ENCODE measurements at places on chromosomes 4 and X.
A peak's percentile ranks its signal among the peaks of the same experiment; 100 is the strongest.

DNA sequence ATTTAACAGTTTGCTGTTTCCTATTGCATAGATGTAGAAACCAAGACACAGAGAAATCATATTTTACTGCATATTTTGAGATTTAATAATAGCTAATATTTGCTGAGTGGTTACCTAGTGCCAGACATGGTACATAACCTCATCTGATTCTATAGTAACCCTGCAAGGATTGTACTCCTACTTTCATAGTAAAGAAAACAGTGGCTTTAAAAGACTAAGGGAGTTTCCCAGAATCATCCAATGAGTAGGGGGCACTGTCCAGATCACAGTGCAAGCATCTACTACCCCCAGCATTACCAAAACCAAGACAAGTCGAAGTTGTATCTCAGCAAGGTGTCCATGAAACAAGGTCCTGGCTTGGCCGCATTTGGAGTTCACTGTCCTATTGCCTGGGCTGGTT is 224.5 kb upstream of the TENM3 start:
- no peak for DNase-seq

- DNase-seq = peak; percentile 68
Measured at GRCh38 chrX:101759000-101759399, 99.3 kb upstream of the ARMCX2 start.

GRCh38 chrX:150377005-150377404 is 13.9 kb downstream of the MAMLD1 start:
- no peak for DNase-seq

DNA sequence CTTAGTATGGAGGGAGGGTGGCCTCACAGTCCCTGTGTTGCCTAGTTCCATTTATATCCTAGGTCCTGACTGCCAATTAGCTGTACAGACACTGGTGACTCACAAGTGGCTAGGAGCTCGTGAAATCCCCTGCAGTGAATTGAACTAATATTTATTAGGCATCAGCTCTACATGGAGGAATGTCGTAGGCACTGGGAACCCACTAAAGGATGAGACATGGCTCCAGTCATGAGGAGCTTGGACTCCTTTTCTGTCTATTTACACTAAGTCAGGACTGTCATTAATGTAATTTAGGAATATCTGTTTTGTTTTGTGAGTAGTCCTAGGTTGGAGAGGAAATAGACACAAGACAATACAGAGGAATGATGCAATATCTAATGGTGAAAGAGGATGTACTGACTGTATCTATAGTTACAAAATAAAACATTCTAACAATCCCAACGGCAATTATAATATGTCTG is 67.7 kb downstream of the MID1IP1 start:
- no peak for DNase-seq

- no peak for DNase-seq
Measured at GRCh38 chrX:109281483-109282275, 200.2 kb downstream of the GUCY2F start.

- DNase-seq = peak; percentile 53
Measured at GRCh38 chr4:146415829-146416228, 105.9 kb downstream of the SLC10A7 start.

- DNase-seq = no peak
Measured at GRCh38 chr4:139085141-139085540, 69.6 kb downstream of the NOCT start.

GRCh38 chr4:186148336-186148975 is 42.9 kb upstream of the CYP4V2 start:
- no peak for DNase-seq

- peak; percentile 51 for DNase-seq
Measured at GRCh38 chrX:65586491-65586890, 51.9 kb upstream of the LAS1L start.

DNA sequence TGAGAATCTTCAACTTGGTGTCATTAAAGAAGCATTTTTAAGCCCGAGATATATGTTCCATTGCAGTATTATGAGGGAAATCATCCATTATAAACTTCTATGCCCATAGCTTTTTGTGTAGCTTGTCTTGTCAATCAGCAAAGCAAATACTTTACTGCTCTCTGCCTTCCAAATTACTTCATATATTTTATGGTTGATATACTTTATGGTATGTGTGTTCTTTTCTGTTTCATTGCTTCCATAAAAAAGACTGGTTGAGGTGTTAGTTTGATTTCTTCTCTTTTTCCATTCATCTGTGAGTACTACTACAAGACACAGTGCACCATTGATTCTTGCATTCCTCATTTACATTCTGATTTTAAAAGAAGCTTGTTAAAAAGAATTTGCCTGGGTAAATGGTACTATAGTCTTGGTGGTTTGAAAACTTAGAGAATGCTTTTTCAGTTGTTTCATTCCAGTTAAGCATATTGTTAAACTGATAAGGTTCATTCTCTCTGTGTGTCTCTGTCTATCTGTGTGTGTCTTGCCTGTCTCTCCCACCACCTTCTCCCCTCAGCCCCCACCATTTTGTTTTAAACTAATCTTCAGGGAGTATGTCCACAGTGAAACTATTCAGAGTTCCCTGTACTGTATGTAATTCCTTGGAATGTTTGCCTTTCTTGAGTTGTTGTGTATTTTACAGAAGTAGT is 27.1 kb downstream of the STAG2 start:
- DNase-seq = no peak

GRCh38 chrX:16963216-16963615 is 16.8 kb downstream of the REPS2 start:
- no peak for DNase-seq

Data from thyroid gland (tissue), 4 donors.